ENCODE measurements at places on chromosomes 5 and 9.

- no peaks in the 10 kb centered on the region for H3K4me1 ChIP-seq
- no peaks in the 10 kb centered on the region for H3K36me3 ChIP-seq
Measured at GRCh38 chr9:95645579-95645978, 128.8 kb upstream of the PTCH1 start.

GRCh38 chr5:134511796-134512660 lies 13.4 kb upstream of the JADE2 start:
- H3K4me1 ChIP-seq = peaks cover 10% of the 10 kb centered on the region
- H3K36me3 ChIP-seq = no peaks in the 10 kb centered on the region
- H3K27me3 ChIP-seq = no peaks in the 10 kb centered on the region
- peak overlapping the region; percentile 66 for H3K27ac ChIP-seq
- DNase-seq = peak; percentile 89
- no peak overlapping the region for H3K4me3 ChIP-seq

DNA sequence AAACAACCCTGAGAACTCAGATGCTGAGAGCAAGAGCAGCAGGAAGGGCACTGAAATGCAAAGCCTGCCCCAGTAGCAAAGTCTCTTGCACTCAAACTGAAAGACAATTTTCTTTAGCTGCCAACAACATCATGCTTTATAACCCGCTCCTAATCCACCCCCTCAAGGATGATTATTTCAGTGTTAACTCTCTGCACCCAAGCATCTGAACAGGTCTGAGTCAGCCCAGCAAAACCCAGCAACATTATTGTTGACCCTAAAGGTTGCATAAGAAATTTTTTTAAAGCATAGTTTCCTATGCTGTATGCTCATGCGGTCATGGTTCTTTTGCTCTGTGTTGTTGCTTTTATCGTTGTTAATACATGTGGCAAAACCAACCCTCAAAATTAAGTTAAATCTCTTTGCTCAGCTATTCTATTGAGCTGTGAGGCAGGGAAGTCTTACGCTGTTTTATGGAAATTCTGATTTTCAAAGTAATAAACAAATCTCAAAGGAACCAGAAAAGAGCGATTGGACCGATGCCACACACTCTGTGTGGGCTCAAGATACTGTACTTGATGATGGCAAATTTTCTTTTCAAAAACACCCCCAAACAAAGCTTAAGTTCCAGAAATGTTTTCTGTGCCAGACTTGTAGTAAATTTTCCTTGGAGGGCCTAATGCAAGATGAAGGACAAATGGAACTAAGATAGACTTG lies 440.6 kb upstream of the MPDZ start:
- peaks cover 36% of the 10 kb centered on the region for H3K4me1 ChIP-seq
- H3K27ac ChIP-seq = no peak overlapping the region
- peak; percentile 80 for DNase-seq
- no peaks in the 10 kb centered on the region for H3K27me3 ChIP-seq
- no peak overlapping the region for H3K4me3 ChIP-seq
- H3K36me3 ChIP-seq = no peaks in the 10 kb centered on the region

- DNase-seq = no peak
Measured at GRCh38 chr5:139524940-139525585, 36.1 kb upstream of the UBE2D2 start.

DNA sequence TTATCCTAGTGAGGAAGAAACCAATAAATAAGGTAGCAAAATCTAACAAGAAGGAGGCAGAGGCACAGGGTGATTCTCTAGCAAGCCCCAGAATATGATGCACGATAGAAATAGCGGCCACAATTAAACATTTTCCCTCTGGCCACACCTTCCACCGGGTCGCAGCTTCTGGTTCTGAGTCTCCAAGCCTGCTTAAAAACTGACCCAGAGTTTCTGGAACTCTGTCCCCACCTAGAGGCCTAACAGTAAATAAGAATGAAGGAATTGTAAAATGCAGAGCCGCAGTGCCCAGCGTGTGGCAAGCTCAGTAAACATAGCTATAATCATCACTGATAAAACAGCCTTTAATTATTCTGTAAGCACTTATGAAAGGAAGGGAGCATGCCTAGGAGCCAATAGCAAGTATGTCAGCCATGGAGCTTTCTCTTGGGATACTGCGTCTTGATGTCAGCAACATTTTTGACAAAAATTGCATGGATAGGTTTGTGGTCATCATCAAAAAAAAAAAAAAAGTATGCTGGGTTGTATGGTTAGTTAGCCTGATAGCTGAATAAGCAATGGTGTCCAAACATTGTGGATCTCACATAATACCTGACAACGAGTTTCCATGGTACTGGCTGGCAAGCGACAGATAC lies 465.5 kb downstream of the DNAH5 start:
- H3K4me1 ChIP-seq = no peaks in the 10 kb centered on the region
- peak; percentile 15 for DNase-seq
- H3K4me3 ChIP-seq = no peak overlapping the region

GRCh38 chr9:110327716-110328115 lies 9.9 kb downstream of the TXNDC8 start:
- H3K36me3 ChIP-seq = no peaks in the 10 kb centered on the region
- no peak overlapping the region for H3K4me3 ChIP-seq
- no peaks in the 10 kb centered on the region for H3K4me1 ChIP-seq
- H3K27me3 ChIP-seq = no peaks in the 10 kb centered on the region
- DNase-seq = no peak
- no peak overlapping the region for H3K27ac ChIP-seq

DNA sequence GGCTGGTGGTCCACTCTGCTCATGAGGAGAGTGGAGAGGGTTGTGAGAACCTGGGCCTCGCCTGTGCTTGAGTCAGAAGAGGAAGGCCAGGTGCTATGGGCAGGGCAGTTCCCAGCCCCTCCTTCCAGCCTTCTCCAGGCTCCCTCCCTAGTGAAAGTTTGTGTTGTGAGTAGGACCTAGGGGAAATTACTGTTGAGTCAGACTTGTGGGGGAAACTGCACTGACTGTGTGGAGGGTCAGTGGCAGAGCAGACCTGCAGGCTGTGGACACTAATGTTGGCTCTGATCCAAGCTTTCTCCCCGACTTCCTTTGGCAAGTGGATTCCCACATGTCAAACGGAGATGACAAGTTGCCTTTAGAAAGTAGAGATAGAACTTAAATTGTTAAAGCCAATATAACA lies 102.6 kb downstream of the ARHGAP26 start:
- H3K4me3 ChIP-seq = no peak overlapping the region
- peak overlapping the region; percentile 26 for H3K27ac ChIP-seq
- DNase-seq = no peak
- no peaks in the 10 kb centered on the region for H3K27me3 ChIP-seq
